ENCODE measurements at places on chromosomes 1 and 21. TPM values are rescaled to one million over a fixed set of nuclear protein-coding genes. Genes with fewer than 3 reads are reported as not detected.

Gene TEX38
- not detected for total RNA-seq

Gene PRDM16
- 11.3 TPM for total RNA-seq

Gene RNU1-3
- under 0.01 TPM for total RNA-seq

Gene HPDL
- total RNA-seq = 1.4 TPM

Gene SMAP2
- total RNA-seq = 5.4 TPM

Gene BGLAP
- not detected for total RNA-seq

Gene LCA5L
- 0.65 TPM for total RNA-seq

DNA sequence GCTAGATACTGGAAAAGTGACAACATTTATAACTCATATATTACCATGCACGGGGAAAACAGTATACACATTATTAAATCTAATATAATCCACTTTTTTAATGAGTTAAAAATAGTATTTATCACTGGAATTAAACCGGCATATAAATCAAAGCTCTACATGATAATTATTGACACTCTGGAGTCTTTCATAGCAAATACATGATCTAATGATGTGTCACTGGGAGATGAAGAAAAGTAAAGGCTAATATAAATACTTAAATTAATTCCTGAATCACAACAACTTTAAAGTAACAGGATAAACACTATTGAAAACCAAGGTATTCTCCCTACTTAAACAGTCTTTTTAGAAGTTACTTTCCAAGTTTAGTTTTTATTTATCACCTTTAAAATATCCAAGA lies 52.4 kb upstream of the ASPM start:
- DNase-seq = no peak

GRCh38 chr1:2803086-2803930 lies 1.8 kb upstream of the TTC34 start:
- no peak for DNase-seq

GRCh38 chr1:78650114-78650660 lies 556 bp downstream of the IFI44 start:
- peak; percentile 23 for DNase-seq

DNA sequence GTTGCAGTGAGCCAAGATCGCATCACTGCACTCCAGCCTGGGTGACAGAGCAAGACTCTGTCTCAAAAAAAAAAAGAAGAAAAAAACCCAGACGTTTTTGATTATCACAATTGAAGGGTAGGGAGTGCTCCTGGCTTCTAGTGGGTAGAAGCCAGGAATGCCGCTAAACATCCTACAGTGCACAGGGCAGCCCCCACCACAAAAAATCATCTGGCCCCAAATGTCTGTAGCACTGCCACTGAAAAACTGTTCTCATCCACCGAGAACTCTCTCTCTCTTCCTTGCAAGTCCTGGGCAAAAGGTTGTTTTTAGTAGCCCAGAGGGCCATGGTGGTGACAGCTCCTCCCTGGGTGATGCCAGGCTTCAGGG lies 35.6 kb upstream of the GPR157 start:
- DNase-seq = peak; percentile 22

- DNase-seq = peak; percentile 60
Observed at GRCh38 chr1:23745515-23745914, 2.2 kb downstream of the ELOA start.

- DNase-seq = no peak
Observed at GRCh38 chr1:223832637-223832943, 13.2 kb downstream of the TP53BP2 start.

DNA sequence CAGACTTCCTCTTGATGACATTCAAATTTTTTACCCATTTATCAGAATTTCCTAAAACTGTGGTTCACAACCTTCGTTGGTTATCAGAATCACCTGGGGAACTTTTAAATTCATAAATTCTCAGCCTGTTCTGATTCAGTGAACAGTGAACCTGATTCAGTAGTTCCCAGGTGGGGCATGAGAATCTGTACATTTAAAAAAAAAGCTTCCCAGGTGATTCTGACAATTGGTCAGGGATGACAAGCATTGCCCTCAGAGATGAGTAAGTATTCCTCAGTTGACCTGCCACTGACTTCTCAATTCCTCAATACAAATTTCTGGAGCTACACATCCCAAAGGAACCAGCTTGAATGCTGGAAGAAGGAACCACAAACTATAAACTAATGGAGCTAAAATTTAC lies 23.5 kb upstream of the CR2 start:
- DNase-seq = no peak

DNA sequence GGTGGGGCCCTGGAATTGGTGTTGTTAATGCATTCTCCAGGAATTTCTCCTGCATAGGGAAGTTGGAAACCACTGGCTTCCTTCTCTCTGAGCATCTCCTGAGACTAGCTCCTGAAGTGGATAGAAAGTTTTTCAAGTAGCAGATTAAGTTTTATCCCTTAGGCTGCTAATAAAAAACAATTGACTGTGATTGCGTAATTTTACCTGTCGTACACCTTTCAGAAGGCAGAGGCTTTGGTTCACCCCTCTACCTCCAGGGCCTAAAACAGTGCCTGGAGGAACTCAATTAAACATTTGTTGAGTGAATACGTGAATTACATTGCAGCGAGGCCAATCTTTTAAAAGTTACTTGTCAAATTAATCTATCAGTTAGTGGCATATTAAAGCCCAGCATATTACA lies 3.4 kb downstream of the ITSN1 start:
- no peak for DNase-seq

- DNase-seq = no peak
Observed at GRCh38 chr1:208387908-208388811, 144.0 kb upstream of the PLXNA2 start.

GRCh38 chr1:7813677-7814373 lies 29.7 kb downstream of the PER3 start:
- no peak for DNase-seq

DNA sequence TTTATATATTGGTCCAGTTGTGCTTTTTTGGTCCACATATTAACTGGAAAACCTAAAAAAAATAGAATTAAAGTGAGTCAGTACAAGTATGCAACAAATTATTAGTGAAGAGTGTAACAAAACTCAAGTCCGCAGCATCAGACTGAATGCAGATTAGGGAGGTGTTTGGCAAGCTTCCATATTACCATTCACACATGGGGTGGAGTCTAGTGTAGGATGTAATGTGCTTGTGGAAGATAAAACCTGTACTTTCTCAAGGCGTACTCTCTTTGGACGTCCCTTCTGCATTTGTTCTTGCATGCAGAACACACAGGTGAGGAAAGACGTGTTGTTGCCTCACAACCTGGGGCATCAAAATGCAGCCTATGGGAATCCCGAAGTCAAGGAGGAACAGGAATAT lies 668.7 kb downstream of the MRPL39 start:
- no peak for DNase-seq

GRCh38 chr1:101086783-101087182 lies 61.2 kb upstream of the DPH5 start:
- DNase-seq = no peak

DNA sequence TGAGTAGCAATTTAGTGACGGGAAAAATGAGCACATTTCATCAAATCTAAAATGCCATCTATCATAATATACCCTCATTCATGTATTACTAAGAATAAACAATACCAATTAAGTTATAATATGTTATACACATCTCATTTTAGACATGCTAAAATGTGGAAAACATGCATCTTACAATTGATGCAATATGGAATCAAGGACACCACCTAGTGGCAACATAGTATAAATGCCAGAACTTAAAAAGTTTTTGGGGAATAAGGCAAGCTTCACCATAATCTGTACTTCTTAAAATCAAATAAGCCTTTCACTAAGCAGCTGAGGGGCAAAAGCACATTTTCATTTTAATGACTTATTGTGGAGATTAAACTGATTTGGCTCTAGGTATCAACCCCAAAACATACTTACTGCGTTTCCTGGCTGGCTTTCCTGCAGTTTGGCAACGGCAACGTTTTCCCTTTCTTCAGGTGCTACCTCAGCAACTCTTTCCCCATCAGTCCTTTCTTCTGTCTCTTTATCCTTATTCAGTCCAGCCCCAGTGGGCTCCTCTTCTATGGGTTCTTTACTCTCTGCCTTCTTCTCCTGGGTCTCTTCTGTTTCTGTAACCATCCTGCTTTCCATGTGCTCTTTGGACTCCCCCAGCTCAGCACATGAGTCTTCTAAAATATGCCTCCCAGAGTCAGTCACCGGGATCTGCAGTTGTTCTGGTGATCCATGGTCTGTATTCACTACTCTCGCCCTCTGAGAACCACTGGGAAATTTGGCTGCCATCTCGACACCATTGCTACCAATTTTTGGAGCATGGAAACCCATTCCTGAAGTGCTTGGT lies 11.4 kb downstream of the SDE2 start:
- DNase-seq = peak; percentile 77

DNA sequence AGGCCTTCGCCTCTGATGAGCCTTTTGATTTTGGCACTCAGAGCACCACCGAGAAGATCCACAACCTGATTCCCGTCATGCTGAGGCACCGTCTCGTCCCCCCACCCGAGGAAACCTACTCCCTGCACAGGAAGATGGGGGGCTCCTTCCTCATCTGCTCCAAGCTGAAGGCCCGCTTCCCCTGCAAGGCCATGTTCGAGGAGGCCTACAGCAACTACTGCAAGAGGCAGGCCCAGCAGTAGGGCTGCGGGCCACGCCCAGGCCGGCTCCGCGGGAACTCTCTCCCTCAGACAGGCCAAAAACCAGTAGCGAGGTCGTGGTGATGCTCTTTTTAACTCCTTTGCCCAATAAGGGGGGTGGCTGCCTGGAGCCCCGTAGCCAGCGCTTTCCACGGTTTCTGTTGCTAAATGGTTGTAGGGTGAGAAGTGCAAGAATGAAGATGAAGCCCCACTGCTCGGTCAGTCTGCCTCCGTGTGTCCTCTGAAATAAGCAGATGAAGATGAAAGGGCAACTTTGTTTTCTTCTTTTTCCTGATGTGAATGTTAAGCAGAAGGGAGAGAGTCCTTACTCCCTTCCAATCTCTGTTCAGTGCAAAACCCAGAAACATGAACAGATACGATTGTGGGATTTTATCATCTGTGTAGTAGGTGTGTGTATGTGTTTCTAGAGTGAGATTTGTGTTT lies 46.5 kb downstream of the COQ8A start:
- no peak for DNase-seq

GRCh38 chr1:92186081-92186480 lies 31.6 kb upstream of the C1orf146 start:
- DNase-seq = no peak

DNA sequence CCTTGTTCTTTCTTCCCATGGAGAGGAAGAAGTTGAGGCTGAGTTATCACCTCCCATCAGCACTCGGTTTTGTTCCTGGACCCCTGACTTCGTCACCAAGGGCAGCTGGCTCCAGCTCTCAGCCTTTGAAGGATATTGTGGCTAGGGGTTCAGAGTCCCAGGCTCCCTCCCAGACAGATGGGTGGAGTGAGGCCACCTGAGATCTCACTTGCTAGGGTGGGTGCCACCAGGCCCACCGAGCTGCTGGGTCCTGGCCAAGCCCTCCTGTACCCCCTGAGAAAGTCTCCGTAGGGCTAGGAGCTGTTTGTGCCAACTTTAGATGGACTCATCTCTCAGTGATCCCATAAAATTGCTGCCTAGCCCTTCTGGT lies 6.9 kb downstream of the MX2 start:
- no peak for DNase-seq

GRCh38 chr1:65253800-65254319 lies 55.5 kb upstream of the DNAJC6 start:
- no peak for DNase-seq

Measured in fibroblast of the aortic adventitia (primary cell).